Astrocyte (in vitro differentiated cells and primary cell): ENCODE measurements at places on chromosomes 12 and 14.

DNA sequence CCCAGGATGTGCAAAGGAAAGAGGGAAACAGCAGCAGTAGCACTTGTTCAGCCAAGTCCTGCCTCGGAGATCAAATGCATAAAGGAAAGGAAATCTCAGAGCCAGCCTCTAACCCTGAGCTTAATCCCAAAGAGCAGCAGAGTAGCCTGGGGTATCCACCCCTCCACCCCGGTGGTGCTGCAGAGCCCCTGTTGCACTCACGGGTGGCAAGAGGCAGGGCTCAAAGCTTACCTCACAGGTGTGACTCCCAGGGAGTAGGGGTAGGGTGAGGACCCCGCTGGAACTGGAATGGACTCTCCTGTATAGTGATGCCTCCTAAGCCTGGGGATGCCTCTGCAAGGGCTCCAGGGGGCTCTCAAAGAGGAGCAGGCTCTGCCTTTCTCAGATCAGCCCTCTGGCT is 211.1 kb downstream of the CACNA1C start:
- DNase-seq: no peak

DNA sequence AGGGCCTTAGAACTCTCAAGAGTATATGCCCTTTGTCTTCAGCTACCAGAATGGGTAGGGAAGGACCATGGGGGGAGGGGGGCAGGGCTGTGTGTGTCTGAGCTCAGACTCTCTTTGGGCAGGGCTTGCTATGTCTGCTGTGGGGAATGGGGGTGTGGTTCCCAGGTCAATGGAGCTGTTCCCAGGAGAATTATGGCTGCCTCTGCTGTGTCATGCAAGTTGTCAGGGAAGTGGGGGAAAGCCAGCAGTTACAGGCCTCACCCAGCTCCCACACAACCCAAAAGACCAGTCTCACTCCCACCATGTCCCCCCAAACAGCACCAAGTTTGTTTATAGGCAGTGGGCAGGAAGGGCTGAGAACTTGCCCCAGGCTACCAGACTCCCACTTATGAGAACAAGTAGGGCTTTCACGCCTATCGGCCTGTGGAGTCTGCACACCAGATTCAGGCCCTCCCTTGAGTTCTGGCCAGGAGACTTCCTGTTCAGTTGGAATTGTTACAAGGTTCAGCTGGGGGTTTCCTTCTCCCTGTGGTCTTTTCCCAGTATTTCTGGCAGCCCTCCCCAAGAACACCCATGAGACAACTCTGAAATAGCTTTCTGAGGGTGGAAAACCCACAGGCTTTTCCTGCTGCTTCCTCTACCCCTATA is 6.1 kb upstream of the SERPINA11 start:
- no peak for DNase-seq

DNA sequence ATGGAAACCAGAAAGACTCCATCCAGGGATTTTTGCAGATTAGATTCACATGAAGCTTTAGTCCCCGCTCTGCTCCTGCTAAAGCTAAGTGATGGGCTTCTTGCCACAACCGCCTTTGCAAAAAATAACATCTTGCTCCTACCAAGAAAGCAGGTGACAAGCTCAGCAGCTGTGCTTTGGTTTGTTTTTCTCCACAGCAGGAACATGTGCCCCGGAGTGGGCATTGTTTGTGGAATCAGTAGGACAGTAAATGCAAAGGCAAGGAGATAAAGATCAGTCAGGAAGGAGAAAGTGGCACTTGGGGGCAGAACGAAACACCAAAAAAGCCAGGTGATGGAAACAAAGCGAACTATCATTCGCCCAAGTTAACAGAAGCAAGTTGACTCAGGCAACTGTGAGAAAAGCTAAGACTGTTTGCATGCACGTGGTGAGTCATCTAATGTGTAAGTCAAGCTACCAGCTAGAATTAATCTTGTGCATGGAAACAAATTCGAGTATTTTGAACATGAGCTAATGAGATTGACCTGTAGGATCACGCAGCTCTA is 165.5 kb upstream of the PLXNC1 start:
- DNase-seq: peak; percentile 94

DNA sequence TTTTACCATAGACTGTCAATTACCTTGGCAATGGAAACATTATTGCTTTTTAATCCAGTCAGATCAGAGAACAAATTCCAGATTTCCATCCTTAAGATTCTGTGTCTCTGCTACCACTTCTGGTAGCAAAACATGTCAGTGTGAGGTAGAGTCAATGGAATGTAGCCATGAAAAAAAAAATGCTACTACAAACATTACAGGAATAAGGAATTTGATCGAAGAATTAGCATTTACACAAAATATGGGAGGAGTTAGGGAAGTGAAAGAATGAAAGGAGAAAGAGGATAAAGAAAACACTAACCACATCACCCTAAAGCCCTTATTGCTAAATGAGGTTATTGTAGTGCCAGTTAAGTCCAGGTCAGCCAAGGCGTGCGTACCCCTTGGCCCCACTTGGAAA is 9.2 kb downstream of the MED21 start:
- peak; percentile 29 for DNase-seq

GRCh38 chr12:128083132-128083729 is 183.7 kb upstream of the TMEM132C start:
- DNase-seq: no peak

- no peak for DNase-seq
Measured at GRCh38 chr14:93989939-93990338, 7.2 kb upstream of the CCDC197 start.
